T-cell (primary cell): ENCODE measurements at places on chromosomes 16 and 17.

GRCh38 chr17:63950940-63951907 lies 19.1 kb upstream of the CD79B start:
- no peak for DNase-seq

DNA sequence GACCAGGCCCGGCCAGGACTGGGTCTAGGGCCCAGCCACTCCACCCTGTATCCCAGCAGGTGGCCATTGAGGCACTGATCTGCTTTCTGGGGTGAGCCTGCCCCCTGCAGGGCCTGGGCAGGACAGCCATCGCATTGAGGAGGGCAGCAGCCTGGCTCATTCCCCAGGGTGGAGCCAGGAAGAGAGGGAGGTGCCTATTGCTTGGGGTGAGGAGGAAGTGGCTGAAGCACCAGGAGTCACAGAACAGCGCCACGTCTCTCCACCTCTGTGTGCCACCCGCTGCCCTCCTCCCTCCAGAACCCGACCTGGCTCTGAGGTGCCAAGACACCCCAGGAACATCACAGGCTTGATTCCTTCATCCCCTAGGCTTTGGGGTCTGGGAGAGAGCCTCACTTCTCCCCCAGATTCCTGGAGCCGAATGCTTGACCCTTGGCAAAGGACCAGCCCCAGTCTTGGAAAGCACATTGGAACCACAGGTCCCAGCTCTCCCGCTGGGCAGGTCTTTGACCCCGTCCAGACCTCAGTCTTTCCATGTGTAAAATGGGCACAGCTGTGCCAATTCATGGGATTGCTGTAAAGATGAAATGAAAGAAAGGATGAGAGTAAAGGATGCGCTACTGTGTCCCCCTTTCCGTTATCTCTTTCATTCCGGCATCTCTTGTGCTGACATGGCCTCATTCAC lies 7.2 kb upstream of the KRT36 start:
- peak; percentile 30 for DNase-seq

DNA sequence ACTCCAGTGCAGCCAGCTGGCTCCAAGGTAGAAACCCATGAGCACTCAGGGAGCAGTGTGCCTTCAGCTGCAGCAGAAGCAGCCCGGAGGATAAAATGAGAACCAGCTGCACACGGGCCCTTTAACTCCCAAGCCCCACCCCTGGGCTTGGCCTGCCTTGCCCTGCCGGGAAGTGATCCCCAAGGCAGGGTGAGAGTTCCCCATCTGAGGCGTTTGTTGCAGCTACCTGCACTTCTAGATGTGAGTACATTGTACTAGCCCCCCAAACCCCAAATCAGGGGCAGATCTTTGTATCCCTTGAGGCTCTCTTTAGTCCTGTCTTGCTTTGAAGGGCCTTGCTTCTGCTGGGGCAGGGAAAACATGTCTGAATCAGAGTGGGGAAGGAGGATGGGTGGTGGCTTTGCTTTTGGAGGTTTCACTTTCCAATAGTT lies at the start of gene MVP:
TSS of gene MVP (plus strand) at position 192 of the 431 bp plus-strand sequence. CDS start 10,088 bp downstream, outside the sequence.
- DNase-seq = peak; percentile 65

DNA sequence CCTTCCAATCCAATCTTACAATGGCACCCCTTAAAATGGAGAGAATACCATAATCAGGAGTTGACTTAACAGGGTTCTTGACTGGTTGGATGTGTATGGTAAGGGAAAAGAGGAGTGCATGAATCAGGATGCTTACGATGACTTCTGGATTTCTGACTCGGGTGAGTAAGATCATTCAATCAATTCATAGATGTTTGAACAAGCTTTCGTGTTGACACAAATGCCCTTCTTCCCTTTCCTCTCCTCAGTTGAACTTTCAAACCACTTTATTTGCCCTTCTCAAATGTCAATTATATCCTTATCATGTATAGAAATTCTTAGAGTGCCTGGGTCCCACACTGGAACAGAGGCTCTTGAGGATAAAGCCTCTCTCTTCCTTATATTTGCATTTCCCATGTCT lies 25.9 kb downstream of the ABCC12 start:
- no peak for DNase-seq

DNA sequence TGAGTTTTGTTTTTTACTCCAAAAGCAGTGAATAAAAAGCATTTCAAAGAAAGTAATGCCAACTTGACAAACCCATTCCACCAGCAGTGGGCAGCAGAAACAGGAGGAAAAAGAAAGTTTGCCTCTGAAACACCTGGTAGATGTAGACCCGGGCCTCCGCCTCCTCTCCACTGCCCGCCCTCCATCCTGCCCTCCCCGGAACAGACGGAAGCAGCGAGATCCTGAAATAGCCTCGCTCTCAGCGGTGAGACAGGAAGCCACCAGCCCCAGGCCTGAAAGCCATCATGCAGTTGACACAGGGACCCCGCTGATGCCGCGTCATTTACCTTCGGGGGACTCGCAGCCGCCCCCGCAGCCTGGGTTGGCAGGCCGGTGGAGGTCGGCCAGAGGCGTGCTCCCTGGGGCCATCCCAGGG lies 67.8 kb downstream of the C16orf78 start:
- peak; percentile 71 for DNase-seq

- no peak for DNase-seq
Observed at GRCh38 chr17:63329876-63330275, 116.2 kb downstream of the CYB561 start.
